Airway epithelial cell (primary cell): ENCODE measurements at places on chromosomes 11 and 22. TPM values are rescaled to one million over a fixed set of nuclear protein-coding genes. Genes with fewer than 3 reads are reported as not detected.

GPR83 gene
- 0.07 TPM in 1 of 2 replicates, not detected in the other for total RNA-seq

CYTH4 gene
- total RNA-seq: 0.09 and 0.21 TPM in 2 replicates

RAC2 gene
- 85.6 and 90.1 TPM in 2 replicates for total RNA-seq

RFPL3 gene
- not detected in 2 replicates for total RNA-seq

MGAT3 gene
- total RNA-seq: 0.37 and 0.85 TPM in 2 replicates

GNAZ gene
- total RNA-seq: 0.05 and 0.07 TPM in 2 replicates

MUC2 gene
- total RNA-seq: not detected in 2 replicates

GUCY1A2 gene
- total RNA-seq: under 0.01 TPM in 1 of 2 replicates, not detected in the other

ARHGEF17 gene
- total RNA-seq: 7.1 and 11.6 TPM in 2 replicates
